ENCODE measurements at places on chromosomes 6 and 20. TPM values are rescaled to one million over a fixed set of nuclear protein-coding genes. Genes with fewer than 3 reads are reported as not detected.

EBF4 gene
- total RNA-seq: 14.4 TPM

- DNase-seq: no peak
These were observed 62.0 kb upstream of the CD93 start for GRCh38 chr20:23147964-23148730.

RBBP8NL gene
- total RNA-seq: not detected

PCMT1 gene
- total RNA-seq: 74.4 TPM

DNA sequence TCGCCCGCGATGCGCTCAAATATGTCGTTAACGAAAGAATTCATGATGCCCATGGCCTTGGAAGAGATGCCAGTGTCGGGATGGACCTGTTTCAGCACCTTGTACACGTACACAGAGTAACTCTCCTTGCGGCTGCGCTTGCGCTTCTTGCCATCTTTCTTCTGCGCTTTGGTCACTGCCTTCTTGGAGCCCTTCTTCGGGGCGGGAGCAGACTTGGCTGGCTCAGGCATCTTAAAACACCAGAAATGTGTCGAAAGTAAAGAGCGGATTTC is 36.4 kb downstream of the HFE start:
- no peak for DNase-seq

SEMG1 gene
- 6.0 TPM for total RNA-seq

DNA sequence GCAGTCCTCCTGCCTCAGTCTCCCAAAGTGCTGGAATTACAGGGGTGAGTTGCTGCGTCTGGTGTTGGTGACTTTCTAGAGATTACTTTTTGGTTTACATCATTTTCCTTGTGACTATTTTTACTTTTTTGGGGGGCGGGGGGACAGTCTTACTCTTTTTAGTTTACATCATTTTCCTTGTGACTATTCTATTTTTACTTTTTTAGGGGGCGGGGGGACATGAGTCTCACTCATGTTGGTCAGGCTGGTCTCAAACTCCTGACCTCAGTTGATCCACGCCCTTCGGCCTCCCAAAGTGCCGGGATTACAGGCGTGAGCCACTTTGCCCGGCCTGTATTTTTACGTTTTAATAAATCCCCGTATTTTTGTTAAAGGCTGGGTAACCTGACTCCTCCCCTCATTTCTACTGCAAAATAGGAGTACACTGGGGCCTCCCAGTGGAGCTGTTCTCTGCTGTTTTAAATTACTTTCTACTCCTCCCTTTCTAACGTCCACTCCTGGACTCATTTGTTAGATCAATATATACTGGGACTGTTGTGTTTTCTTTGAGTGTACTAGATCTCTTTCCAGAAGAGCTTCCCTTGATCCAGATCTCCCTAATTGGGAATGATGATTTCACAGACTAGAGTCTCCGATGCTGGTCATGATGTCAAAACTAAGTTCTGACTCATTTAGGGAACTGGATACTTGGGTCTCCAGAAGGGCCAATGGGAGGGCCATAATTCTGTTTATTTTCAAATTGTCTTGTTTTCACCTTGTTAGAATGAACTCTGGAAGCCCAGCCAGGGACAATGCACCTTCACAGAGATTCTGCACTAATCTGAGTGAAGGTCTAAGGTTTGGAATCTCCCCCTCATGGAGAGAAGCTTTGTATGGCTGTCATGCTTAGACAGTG is 9.2 kb downstream of the HSPA1B start:
- DNase-seq: no peak

DNA sequence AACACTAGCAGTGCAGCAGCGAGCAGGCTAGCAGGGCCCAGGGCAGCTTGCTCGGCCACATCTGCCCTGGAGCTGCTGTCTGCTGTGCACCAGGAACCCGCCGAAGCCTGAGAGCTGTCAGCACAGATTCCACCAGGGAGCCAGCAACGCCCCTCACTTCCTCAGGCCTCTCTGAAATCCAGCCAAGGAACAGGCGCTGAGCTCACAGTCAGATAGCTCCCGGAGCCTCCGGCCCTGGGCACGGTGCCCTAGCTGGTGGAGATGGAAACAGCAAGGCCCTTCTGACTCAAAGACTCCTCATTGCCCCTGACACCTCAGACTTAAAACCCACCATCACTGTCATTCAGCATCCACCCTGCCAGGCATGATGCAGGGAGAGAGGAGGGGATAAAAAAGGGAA is 839.4 kb downstream of the MAFB start:
- peak; percentile 98 for DNase-seq

GRCh38 chr20:63135411-63135810 is 80.5 kb downstream of the YTHDF1 start:
- no peak for DNase-seq

DNA sequence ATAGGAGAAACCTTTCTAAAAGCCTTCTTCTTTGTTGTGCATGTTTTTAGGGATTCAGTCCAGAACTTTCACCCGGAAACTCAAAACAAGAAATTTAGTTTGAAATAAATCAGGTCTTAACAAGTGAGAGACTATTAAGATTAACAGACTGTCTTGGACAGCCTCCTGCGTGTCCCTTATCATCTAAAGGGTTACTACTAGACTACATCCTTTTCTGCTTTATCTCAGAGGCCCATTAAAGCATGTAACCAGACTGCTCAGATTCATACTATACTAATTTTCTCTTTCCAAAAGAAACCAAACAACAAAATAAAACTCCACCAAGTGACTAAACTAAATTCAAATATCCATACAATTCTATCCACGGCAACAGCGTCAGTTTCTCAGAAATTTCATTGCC is 173.8 kb downstream of the GMPR start:
- peak; percentile 61 for DNase-seq

- DNase-seq: no peak
These were observed 57.2 kb downstream of the PRKN start for GRCh38 chr6:162670345-162670744.

DNA sequence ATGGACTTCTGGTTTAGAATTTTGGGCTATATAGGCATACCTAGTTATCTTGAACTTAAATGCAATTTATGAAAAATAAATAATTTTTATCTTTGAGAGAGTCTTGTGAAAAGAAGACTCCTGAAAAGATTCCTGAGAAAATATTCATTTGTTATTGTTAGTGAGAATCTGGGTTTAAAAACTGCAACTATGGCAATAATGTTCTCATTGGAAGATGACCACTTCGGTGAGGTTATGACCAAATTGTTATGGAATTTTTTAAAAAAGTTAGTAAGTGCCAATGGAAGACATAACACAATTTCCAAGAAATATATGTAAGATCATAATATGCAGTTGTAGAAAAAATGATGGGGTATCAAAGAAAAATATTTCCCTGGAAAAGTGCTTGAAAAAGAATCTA is 46.3 kb downstream of the GRIK2 start:
- DNase-seq: no peak

DNA sequence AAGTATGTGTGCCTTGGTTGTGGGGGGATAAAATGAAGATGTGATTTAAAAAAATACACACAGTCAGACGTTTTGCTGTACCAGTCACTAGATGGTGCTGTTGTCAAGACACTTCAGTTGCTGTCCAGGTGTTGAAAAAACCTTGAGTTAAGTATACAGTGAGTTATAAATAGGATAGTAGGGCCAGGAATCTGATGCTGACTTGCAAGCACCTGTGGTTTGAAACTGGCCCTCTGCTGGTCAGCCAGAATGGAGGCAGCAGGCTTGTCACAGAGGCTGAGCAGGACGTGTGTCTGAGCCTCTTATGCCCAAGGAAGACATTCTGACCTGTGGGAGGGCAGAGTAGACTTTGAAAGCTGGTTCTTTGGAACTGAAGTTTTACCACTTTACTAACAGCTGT is 27.8 kb downstream of the RNF8 start:
- peak; percentile 19 for DNase-seq

FAM135A gene
- 84.0 TPM for total RNA-seq

DNA sequence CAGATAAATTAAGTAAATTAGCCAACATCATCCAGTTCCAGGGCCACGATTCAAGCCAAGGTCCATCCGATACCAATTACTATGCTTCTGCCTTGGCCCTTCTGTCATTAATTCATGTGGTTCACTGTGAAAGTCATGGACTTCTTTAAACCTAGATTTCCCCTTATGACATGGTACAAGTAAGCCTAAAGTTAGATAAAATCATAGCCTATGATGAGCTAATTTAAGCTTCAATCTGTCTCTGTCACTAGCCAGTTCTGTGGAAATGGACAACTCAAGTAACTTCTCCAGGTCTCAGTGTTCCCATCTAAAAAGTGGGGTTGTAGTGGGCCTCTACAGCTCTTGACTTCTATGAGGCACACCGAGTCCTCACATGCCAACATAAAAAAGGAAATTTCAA is 225.5 kb upstream of the MARCKS start:
- no peak for DNase-seq

CFAP206 gene
- 5.1 TPM for total RNA-seq

GRCh38 chr6:138504764-138505689 is 5.7 kb upstream of the NHSL1 start:
- no peak for DNase-seq

MROH8 gene
- total RNA-seq: 2.4 TPM

PACSIN1 gene
- 0.72 TPM for total RNA-seq

DNA sequence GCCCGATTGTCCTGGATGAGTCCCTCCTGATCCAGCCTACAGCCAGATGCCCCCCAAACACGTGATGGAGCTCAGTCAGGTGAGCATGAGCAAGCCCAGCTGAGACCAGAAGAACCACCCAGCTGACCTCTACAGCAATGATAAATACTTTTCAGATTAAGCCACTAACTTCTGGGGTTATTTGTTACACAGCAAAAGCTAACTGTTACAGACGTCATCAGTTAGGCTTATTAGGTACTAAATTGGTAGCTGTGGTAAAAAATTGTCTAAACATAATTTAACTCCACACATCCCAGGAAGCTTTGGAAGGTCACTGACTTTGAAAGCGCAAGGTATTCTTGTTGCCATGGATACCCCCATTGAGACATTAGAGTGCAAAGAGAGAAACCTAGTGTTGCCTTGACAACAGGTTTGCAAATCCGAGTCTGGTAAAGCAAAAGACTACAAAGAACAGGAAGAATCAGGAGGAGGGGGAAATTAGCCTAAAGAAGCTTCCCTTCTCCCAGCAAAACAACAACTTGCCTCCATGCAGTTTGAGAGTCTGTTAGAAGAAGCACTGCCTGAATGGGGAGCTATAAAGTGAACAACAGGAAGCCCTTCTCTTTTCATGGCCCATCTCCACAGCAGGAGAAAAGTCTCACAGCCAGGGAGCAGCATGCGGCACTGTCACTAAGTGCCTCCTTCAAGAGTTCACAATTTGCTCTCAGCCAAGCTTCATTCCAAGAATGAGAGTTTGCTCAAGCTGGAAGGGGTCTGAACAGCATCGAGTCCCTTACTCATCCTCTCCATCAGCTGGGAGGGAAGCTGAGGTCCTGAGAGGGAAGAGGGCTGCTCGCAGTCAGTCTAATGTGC is 41.7 kb upstream of the ZNF831 start:
- no peak for DNase-seq

DNA sequence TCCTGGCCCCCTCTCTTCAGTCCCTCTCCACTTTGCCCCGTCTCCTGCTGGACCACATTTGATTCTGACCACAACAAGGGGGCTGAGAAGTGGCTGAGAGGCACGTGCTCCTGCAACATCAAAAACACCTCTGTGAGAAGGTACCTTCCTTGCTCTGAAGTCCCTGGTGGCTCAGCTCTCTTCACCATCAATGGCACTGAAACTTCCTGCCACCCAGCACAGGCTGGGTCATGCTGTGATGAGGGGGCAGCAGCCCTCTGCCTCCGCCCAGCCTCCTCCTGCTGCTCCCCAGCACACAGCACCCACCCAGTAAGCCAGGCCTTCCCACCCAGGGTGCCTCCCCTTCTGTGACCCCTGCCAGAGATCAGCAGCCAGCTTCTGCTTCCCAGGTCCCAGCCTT is 10.3 kb downstream of the ZMYND8 start:
- DNase-seq: no peak

DNA sequence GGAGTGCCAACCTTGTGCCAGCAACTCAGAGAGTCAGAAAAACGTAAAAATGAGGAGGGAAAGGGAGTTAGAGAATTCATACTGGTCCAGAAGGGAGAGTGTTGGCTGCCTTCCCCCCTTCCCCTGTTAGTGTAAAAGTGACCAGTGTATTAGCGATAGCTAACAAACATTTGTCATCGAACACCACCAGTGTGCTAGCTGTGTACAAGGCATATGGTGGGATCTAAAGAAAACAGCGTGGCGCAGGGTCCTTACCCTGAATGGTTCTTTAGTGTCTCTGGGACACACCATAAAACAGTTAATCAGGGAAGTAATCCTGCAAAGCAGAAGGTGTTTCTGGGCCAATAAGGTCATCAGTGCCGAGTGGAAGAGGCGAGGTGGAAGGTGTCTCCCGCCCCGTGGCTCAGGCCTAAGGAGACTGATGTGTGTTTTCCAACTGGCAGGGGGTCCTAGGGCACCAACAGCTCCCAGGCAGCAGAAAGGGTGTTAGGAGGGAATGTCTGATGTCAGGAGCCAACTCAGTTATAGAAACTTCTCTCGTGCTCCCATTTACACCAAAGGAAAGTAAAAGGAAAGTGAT is 91.9 kb downstream of the TCP11 start:
- DNase-seq: no peak

DNA sequence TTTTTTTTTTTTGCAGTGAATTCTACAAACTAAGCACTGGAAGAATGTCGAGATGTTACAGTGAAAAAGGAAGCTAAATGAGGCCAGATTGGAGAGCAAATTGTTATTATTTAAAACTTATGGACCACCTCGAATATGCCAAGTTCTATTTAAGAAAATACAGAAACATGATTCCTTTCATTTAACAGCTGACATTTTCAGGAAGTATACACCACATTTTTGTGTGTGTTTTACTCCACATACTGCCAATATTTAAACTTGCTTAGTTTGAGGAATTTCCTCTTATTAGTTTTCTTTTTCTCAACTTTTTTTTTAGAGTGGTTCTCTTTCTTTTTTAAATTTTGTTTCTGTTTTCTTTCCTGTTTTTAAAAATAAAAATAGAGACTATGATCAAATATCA is 37.0 kb upstream of the GCLC start:
- DNase-seq: no peak

GRCh38 chr20:1324598-1325172 is 4.3 kb downstream of the SDCBP2 start:
- no peak for DNase-seq

- DNase-seq: no peak
These were observed 139.1 kb downstream of the CDH4 start for GRCh38 chr20:61391185-61391584.

DNA sequence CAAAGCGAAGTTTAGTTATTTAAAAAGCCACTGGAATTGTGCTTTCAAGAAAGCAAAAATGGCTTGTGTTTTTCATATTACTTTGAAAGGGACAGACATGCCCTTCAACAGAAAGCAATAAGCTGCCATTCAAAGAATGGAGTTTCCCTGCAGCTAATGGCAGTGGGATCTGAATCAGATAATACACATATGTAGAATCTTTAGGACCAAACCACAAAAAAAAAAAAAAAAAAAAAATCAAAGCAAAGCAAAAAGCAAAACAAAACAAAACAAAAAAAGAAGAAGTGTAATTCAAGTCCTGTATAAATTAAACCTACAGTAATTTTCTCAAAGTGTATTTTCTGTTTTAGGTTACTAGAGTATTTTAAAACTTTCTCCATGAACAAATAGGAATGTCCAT is 63.6 kb upstream of the ZNF217 start:
- DNase-seq: no peak

FOXF2 gene
- 0.96 TPM for total RNA-seq
